ENCODE measurements at places on chromosomes 6 and 20.

DNA sequence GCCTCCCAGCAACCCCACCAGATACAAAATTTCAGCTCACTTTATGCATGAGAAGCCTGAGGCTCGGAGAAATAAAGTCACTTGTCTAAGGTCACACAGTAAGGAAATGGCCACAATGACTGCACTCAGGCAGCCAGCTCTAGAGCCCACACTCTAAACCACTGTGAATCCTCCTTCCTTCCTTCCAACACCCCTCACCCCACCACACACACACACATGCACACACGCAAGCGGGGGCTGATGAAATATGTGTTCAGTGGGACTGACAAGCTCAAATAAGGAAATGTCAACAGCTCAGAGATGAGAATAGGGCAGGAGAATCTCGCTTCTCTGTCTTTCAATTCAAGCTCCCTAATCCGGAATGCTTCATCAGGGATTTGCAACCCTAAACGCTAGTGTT, 6.0 kb upstream of the BPIFA1 start:
- DNase-seq: no peak

GRCh38 chr20:9408422-9409300, 105.7 kb upstream of the LAMP5 start:
- DNase-seq: peak; percentile 25

DNA sequence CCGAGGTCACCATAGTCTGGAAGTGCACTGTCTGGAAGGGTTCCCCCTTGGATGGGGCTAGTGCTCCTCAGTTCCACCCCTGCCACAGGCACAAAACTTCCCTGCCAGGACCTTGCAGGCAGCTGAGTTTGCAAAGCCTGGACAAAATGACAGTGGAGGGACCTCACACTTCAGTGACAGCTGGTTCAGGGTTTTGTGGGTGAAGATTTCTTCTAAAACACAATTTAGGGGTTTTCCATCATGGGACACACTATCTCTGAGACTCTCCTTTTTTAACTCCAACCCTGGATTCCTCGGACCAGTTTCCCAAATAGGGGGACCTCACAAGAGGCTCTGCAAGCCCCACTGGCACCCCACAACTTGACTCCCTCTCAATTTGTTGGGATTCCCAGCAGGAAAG, 33.6 kb upstream of the PREX1 start:
- DNase-seq: no peak

GRCh38 chr6:31402324-31403282, 792 bp upstream of the MICA start:
- peak; percentile 18 for DNase-seq

GRCh38 chr6:29005183-29005885, at the start of gene ZNF311:
Gene ZNF311 (minus strand): TSS chr6:29005315. CDS start chr6:29003954, 1,361 bp downstream.
- peak; percentile 79 for DNase-seq

- no peak for DNase-seq
These were observed 1.3 kb downstream of the RRAGD start for GRCh38 chr6:89410788-89411144.

GRCh38 chr6:143180826-143181225, 120.1 kb downstream of the AIG1 start:
- DNase-seq: no peak

DNA sequence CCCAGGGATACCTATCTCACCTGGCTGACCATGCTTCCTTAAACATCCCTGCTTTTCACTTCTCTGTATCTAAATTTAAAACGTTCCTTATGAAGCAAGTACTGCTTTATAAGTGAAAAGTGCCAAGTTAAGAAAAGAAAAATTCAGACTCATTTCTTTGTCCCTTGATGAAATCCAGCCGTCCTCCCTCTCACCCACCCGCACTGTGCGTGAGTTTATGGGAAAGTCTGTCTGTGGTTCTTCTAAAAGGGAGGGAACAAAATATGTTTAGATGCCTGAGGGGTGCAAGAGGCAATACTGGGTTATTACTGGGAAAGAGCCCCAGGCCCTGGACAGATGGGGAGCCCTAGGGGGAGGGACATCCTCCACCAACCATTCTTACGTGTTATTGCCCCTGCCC, 31.2 kb downstream of the SPDEF start:
- no peak for DNase-seq

GRCh38 chr20:45611054-45611453, 18.5 kb upstream of the WFDC10A start:
- DNase-seq: peak; percentile 74

DNA sequence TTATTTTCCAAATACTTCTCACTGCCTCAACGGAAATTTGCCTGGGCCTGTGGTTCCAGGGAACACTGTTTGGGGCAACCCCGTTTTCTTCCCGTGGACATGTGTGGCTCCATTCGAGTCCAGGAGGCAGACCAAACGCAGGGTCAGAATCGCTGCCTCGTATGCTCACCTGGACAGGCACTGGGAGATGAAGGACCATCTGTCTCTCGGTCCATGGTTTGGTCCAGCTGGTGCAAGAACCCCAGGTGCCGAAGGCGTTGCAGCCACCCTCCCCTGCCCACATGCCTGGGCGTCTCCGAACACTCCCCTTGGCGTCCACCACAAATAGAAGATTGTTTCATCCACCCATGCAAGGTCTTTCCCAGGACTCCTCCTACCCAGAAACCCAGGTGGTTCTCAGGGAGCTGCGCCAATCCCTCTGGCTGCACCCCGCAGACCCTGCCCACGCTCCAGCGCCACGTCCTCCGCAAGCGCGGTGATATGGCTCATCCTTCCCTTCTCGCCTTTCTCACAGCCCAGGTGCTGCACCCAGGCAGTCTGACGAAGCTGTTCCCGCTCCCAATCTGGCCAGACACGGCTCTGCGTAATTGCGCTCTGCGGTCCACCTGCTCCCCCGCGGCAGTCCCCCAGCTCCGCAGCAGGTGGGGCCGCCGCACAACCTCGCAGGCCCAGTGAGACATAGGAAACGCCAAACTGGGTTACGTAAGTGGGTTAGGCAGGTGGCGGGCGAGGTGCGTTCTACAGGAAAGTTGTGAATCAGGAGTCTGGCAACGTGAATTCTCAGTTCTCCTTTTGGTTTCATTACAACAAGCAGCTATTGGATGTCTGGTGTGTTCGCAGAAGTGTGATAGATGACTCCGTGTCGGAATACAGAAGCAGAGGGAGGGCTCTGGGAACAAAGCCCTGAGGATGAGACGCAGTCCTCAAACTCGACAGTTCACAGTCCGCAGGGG, 146.2 kb upstream of the ECI2 start:
- peak; percentile 31 for DNase-seq

- no peak for DNase-seq
These were observed 66.4 kb downstream of the SSR1 start for GRCh38 chr6:7246401-7247178.

DNA sequence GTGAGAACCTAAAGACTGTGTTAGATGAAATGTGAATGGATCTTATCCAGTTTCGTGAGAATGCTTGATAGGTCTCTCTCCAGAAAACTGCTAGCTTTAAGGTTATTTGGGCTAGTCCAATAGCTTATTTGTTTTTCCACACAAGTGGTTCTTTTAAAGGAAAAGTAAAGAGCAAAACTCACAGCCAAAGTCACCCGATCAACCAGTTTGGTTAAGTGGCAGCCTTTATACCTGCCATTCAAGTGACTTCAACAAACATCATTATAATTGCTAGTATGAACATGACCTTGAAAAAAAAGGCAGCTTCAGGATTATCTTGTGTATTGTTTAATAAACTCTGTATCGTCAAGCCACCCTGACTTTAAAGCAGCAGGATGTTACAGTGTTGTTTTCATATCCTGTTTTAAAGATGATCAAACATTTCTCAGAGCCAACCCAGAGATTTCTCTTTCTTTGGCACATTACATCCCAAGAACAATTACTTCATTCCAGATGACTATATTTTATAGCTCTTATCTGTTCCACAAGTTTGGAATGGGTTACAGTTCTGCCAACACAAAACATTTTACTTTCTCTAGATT, 253.4 kb downstream of the EPHA7 start:
- DNase-seq: peak; percentile 30

- no peak for DNase-seq
These were observed 353.2 kb downstream of the BTBD3 start for GRCh38 chr20:12270863-12271262.

DNA sequence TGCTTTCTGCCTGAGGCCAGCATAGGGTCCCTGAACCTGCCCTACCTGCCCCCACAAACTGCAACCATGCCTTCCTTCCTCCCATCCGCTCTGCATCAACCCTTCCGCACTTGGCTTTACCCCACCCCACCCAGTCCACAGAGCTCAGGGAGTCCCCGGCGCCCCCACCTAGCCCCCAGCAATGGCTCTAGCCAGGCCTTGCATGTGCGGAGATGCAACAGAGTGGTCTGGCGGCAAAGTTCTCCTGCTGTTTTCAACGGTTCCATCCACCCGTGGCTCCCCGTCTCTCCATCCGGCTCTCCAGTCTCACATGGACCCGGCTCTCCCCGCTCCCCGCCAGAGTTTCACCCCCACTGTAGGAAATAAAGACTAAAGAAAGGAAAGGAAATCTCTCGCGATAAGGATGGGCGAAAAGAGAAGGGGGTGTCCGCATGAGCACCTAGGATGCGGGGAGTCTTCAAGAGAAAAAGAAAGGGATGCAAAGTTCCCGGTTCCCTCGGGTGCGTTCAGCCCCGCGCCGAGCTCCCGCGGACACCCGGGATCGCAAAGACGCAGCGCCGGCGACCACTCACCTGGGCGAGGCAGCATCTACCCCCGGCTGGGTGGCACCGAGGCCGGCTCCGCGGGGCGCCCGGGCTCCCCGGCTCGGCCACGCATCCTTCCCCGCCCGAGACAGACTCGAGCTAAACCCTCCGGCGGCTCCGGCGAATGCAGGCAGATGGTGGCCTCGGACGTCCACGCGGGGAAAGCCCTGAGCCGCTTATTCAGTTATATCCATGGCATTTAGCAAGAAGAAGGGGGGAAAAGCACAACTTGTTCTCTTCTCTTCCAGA, 579 bp downstream of the LRFN2 start:
- DNase-seq: no peak

DNA sequence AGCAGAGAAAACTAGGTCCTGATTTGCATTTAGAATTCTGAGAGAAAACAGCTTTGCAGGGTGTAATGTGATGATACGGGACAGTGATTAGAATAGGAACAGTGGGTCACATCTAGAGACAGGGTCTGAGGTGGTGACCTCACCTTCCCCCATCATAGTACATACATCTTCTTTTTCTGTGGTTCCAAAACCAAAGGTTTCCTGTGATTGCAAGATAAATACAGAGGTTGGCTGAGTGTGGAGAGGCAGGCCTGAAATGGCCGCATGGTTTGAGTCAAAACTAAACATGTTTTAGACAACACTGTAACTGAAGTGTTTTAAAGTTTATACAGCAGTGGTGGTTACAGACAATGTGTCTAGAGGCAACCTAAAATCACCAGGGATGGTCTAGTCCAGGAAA, 10.4 kb upstream of the NT5DC1 start:
- DNase-seq: no peak

DNA sequence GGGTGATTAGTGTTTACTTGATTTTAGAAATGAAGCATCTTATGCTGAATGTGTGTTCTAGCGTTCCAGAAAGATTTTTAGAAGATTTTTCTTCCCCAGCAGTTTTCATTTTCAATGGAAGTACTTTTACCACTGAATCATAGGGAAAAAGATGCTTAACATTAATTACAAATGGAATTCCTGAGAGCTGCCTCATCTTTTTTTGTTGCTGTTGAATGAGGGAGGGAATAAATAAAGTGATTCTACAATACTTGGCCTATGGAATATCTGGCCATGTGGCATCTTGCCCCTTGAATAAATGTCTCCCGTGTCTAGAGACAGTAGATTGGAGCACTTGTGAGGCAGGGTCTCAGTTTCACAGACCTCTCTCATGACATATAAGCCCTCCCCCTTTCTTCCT, 44.1 kb upstream of the SLC22A1 start:
- DNase-seq: no peak

- no peak for DNase-seq
These were observed 46.5 kb upstream of the SHLD1 start for GRCh38 chr20:5703681-5704101.

DNA sequence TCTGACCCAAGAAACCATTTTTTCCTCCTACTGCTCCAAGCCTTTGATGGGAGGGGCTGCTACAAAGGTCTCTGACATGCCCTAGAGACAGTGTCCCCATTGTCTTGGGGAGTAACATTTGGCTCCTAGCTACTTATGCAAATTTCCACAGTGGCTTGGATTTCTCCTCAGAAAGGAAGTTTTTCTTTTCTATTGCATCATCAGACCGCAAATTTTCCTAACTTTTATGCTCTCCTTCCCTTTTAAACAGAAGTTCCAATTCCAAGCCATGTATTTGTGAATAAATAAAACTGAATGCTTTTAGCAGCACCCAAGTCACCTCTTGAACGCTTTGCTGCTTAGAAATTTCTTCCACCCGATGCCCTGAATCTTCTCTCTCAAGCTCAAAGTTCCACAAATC, 51.0 kb downstream of the SLC22A2 start:
- no peak for DNase-seq

- peak; percentile 72 for DNase-seq
These were observed 80.2 kb upstream of the RNF217 start for GRCh38 chr6:124881898-124882578.

DNA sequence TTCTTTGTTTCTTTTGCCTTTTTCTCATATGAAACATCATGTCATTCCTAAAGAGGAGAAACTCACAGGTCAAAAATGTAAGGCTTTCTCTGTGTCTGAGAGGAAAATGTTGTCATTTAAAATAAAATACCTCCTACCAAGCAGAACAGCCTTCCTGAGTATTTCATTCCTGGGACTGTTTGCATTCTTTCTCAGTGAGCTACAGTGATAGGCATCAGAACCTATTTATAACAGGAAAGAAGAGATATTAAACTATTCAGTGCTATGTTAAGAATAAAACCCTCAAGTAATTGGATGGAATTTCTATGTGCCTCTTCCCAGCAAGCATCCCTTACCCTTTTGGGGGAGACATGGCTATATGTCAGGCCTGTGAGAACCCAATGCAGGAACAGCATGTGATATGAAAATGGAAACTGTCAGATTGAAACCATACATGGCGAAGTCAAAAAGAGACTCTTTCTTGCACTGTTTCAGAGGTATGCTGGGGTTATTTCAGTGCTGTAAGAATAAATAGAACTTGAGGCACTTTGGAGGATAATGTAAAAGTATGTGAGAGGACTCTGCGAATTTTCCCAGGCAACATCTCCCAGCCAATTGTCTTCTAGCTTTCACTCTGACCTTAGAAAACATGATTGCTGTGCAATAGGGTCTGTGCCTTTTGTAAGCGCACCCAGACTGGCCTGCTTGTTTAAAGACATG, 133.8 kb upstream of the CCN2 start:
- peak; percentile 95 for DNase-seq

DNA sequence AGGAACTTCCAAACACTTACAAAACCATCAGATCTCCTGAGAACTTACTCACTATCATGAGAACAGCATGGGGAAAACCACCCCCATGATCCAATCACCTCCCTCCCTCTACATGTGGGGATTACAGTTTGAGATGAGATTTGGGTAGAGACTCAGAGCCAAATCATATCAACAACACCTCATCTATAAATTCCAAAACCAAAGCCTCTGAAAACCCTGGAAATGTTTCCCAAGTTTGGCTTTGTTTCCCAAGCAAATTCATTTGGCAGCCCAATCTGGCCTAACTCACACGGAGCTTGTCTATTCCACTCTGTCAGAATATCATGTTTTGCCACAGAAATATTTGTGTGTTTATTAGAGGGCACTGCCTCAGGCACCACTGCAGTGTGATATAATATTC, 142.6 kb downstream of the COL9A1 start:
- no peak for DNase-seq

Data from fibroblast of pulmonary artery (primary cell).